ENCODE measurements at places on chromosomes 6 and 20.

GRCh38 chr6:149024361-149024760 is 277.5 kb downstream of the UST start:
- no peak for DNase-seq

DNA sequence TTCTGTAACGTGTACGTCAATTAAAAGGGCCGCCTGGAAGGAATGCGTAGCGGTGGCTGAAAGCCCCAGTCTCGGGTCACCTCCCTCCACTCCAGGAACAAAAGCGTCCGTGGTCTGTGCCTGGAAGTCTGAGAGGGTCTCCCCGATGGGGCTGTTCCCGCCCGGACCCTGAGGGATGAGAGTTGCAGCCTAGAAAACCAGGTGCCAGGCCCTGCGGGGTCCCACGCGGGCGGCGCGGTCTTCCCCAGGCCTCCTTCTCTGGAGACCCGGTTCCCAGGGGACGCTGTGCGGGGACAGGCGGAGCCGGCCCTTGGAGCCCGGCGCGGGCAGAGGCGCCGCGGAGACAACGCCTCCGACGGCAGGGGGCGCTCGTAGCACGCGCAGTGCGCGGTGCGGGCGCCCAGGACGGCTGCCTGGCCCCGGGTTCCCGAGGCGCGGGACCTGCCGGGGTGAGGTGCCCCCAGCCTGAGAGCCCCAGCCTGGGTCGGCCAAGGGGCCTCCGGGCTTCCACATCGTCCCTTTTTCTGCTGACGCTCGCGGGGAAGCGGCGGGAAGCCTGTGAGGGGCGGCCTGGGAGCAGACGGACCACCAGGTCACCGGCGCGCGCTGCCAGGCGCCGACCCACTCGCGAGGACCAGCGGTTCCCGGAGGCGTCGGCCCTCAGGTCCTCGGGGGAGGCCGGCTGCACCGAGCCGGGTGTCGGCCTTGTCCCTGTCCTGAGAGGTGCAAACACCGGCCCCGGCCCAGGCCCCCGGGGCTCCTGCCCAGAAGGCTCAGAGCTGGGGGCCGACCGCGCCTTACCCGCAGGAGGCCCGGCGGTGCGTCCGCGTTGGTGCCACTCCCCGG is 5.3 kb upstream of the FOXC1 start:
- no peak for DNase-seq

GRCh38 chr6:126949786-126950185 is 168.7 kb upstream of the RSPO3 start:
- DNase-seq, result no peak

DNA sequence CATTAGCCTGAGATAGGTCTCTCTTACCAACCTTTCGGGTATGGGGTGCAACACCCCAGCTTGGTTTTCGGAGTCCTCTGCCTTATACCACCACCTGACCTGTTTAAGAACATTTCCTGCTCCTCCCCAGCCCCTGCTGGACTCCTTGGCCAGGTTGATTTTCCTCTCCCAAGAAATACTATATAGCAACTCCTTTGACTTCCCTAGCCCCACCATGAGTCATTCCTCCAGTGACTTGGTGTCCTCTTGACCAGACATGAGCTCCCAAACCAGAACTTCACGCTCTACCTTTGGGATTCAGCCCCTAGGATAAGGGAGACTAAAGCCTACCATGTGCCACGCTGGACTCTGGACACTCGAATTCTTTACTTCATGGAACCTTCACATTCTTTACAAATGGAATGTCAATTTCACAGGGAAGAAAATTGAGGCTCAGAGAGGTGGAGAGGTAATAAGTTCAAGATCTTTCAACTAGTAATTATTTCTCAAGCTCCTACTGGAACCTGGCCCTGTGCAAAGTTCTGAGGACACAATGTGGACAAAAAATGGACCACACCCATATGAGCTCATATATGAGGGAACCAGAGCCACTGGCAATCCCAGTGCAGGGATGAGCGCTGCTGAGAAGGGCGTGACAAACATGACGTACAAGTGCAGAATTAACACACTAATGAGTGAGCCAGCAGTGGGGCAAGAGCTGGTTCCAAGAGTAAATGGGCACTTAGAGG is 48.2 kb downstream of the SIRPA start:
- DNase-seq, result no peak

- no peak for DNase-seq
Observed at GRCh38 chr6:41255638-41256246, 27.6 kb downstream of the TREML4 start.

DNA sequence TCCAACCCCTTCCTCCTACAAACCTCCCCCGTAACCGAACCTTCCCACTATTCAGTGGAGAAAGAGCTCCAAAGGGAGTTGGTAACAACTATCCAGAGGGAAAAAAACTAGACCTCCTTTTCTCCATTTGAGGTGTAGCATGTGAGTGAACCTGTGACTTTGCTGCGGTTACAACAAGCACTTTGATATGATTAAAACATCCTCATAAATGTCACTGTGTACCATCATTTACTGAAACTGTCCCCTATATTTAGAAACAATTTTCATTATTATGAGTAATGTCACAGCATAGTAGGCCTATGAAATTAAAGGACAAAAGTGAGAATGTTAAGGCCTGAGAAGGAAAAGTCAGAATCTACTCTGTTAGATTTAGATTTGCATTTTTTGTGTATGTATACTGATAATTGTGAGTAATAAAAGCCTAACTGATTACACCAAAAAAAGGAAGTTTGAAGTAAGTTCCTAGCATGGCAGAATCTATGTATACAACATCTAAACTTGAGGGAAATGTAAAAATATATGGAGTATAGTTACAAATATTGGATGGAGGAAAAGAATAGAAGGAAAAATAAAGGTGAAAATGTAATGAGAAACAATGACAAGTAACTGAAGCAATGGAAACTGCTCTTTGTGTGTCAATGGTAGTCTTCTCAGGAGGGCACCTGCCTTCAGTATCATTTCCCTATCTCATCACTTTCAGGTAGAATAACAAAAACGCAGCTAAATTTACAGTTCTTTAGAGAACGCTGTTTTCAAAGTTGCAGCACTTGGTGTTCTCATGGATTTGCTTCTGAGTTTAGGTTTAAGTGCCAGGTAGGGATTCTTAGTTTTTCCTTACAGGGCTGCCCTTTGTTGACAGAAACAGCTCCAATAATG is 145.9 kb downstream of the IMPG1 start:
- no peak for DNase-seq

DNA sequence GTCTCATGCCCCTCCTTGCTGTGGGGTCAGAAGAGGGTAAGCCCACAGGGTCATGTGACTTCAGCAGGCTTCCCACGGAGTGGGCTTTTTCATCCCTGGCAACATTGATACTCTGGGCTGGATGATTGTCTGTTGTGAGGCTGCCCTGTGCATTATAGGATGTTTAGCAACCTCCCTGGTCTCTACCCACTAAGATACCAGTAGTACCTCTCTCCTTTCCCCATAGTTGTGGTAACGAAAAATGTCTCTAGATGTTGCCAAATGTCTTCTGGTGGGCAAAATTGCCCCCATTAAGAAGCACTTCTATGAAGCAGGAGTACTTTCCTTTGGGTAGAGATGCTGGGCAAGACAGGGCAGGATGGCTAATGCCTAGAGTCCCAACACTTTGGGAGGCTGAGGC is 232.5 kb upstream of the ZNF217 start:
- DNase-seq, result no peak

DNA sequence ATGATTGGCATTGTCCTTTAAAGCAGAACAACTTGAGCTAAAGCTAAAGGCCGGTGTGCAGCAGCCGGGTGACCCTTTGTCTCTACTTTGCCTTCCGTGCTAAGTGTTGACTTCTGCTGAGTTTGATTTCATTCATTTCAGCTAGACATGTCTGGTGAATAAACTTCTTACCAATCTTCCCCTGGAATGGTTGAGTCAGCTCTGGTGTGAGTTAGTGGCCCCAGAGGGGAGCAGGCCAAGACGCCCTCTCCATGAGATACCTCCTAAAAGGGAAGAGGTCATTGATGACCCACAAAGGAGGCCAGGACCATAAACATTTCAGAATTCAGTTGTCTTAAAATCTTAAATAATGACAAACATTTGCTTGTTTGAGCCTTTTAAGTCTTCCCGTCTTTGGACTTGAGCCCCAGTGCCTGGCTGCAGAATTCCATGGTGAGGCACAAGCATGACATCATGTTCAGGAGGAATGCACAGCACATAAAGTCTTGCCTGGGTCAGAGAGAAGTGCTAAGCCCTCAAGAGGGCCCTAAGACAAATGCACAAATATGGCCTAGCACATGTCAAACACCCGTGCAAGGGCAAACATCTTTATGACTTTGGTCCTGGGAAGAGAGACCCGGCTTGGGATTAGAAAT is 96.3 kb upstream of the NEDD9 start:
- no peak for DNase-seq

- DNase-seq, result no peak
Observed at GRCh38 chr6:29505808-29506207, 18.1 kb upstream of the MAS1L start.

- no peak for DNase-seq
Observed at GRCh38 chr20:25136643-25137559, 55.0 kb upstream of the VSX1 start.

GRCh38 chr6:116615937-116616736 is at the start of gene RSPH4A:
Gene RSPH4A, plus strand, starts transcription at chr6:116616479. Its CDS starts 145 bp downstream, at chr6:116616624.
- DNase-seq, result peak; percentile 92

DNA sequence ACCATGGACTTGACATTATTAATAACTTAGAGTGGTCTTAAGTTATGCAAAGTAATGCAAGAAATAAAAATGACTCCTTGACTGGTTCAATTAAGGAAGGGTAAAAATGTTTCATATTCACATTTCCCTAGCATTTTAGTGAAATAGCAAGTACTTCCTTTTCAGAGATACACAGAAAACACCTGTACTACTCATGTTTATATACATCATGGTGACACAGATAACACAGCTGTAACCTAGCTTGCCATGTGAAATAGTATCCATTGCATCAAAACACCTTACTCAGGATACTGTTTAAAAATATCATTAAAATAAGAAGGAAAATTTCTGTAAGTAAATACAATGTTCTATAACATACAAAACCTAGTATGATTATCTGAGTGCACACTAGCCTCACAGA is 102.4 kb downstream of the AHI1 start:
- DNase-seq, result no peak

GRCh38 chr6:148425443-148425842 is 82.8 kb downstream of the SASH1 start:
- DNase-seq, result no peak

DNA sequence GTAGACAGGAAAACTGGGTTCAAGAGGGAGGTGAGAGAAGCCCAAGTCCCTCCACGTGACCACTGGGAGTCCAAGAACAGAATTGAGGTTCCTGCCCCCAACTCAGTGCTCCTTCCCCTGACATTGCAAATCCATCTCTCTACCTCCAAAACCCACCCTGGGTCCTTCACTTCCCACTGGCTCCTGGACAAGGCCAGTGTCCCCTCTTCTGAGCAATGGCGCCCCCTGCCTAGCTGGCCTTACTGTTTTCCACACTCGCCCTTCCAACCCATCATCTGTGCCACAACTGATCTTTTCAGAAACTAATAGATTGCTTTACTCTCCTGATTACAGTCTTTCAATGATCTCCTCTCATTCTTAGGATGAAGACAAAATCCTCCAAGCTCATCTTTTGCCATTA is 200.3 kb downstream of the ANKRD60 start:
- DNase-seq, result no peak

GRCh38 chr20:55514531-55514930 is 490.8 kb downstream of the CBLN4 start:
- no peak for DNase-seq

DNA sequence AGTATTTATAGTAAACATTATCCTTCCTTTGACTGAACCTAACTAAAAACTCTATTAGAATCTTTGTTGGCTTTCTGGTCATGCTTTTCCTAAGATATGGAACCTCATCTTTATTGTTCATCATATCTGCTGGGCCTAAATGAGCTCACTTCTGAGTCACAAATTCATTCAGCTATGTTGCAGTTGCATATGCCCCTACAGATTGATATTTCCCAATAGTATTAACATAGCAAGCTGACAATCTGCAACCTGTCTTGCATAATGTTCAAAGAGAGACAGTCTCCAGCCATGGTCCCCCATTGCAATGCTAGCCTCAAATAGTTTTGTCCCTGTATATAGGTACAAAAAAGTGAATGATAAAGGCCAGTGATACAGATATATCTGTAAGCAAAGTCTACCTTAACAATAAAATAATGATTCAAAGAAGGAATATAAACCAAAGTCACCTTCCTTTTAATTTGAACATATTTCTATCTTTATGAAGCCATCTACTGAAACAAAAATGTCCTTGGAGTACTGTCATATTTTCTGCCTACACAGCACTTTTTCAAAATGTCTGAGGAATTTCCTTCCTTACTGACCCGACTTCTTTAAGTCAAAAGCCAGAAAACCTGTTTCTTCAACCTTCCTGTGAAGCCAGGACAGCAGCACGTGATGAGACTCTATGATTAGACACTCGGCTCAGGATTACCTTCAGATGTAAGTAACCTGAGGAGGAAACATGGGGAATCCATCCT is 140.7 kb downstream of the UBE3D start:
- no peak for DNase-seq

- DNase-seq, result no peak
Observed at GRCh38 chr20:56442389-56443365, 25.8 kb upstream of the RTF2 start.

DNA sequence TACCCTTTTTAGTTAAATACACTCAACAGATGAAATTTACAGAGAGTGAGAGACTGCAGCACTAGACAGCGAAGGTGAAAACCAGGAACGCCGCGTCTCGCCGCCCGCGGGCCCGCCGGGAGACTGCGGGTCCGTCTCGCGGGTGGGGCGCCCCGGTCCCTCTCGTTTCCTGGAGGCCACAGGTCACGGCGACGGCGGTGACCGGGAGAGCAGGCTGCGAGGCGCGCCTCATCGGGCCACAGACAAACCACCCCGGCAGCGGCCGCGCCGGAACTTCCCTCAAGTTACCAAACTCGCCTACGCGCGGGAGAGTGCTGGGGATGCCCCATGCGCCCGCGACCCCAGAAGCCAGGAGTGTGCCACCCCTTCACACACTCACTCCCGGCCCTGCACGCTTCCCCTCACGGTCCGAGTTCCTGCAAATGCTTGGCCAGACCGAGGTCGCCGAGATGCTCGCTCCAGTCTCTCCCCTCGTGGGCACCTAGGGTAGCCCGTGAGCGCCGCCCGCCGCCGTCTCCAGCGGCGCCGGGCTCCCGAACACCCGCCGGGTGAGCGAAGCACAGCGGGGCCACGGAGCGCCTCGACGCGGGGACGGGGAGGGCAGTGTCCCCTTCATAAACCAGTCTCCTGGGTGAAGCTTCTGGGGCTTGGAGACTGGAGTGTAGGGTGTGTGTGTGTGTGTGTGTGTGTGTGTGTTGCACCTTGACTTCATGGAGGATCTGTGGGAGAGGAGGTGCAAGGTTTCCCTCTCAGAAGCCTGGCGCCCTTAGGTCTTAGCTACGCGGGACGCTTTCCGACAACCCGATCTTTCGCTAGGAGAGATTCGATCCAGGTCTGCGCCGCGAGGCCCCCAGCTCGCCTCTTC is 1.4 kb downstream of the BACH2 start:
- no peak for DNase-seq

DNA sequence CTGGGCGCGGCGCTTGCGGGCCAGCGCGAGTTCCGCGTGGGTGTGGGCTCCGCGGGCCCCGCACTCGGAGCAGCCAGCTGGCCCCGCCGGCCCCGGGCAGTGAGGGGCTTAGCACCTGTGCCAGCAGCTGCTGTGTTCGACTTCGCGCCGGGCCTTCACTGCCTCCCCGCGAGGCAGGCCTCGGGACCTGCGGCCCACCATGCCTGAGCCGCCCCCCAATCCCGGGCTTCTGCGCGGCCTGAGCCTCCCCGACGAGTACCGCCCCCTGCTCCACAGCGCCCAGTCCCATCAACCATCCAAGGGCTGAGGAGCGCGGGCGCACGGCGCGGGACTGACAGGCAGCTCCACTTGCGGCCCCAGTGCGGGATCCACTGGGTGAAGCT is 36.2 kb downstream of the RIOK1 start:
- DNase-seq, result no peak
